ENCODE measurements at places on chromosomes 16 and 17.

- peak; percentile 43 for DNase-seq
Measured at GRCh38 chr16:48556913-48557351, 53.0 kb downstream of the N4BP1 start.

DNA sequence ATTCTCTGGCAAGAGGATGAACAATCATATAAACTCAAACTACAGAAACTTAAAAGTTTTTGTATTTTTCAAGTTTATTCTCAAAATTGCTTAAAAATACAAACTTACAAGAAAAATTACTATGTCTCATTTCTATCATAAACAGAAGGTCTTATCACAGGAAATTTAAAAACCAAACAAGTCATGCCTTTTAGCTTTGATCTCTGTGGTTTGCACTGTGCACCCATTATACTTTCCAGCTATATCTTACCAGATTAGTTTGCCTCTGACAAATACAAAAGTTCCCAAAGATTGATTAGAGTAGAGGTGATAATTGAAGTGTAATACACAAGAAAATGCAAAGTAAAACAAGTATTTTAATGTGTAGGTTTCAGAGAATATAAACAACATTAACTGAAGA lies 117.4 kb downstream of the MYO1D start:
- DNase-seq = no peak

- DNase-seq = no peak
Measured at GRCh38 chr17:62929320-62929719, 36.7 kb upstream of the TANC2 start.

DNA sequence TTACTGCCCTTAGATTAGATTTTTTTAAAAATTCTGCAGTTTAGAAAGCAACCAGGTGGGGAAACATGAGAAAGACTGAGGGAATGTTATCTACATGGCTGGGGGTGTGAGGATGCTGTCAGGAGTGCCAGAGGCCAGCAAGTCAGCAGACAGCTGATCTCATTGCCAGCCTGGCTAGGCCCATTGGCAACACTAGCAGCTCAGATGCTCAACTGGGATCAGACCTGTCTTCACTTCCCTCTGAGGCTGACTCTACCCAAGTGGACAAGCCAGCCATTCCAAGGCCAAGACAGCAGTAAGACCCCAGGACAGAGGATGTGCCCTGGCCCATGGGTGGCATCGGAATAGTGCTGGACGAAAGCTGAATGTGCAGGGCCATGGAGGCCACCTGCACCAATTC lies 96.2 kb downstream of the TMEM132E start:
- DNase-seq = no peak

GRCh38 chr17:29063992-29064391 lies 21.1 kb downstream of the PIPOX start:
- DNase-seq = no peak

GRCh38 chr16:63361032-63361624 lies 1324.9 kb upstream of the CDH8 start:
- peak; percentile 4 for DNase-seq

DNA sequence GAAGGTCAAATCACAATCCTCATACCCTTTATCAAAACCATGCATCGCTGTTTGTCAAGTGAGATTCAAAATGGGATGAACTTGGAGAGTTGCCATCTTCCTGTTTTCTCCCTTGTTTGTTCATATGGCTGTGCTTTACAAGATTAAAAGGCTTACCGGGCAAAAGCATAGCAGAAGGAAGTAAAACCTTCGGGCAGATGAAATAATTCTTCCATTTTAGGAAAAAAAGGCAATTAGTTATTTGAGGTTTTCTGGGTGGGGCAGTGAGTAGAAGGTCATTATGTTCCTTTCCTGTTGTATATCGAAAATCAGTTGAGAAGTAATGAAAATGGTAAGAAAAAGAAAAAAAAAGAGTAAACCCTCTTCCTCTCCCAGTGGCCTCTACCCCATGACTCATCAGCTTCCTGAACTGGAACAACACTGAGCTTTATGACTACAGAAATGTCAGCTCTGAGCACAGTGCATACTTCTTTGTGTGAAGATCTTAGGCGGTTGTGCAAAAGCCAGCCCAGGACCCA lies 369.2 kb downstream of the CDH13 start:
- no peak for DNase-seq

GRCh38 chr17:51217946-51218345 lies 41.9 kb downstream of the MBTD1 start:
- no peak for DNase-seq

- DNase-seq = no peak
Measured at GRCh38 chr16:49084628-49085390, 196.8 kb downstream of the CBLN1 start.

Measured in activated naive CD4-positive, alpha-beta T cell treated with anti-CD3 and anti-CD28 coated beads for 36 hours (primary cell).